ENCODE measurements at places on chromosomes 7 and 10.

DNA sequence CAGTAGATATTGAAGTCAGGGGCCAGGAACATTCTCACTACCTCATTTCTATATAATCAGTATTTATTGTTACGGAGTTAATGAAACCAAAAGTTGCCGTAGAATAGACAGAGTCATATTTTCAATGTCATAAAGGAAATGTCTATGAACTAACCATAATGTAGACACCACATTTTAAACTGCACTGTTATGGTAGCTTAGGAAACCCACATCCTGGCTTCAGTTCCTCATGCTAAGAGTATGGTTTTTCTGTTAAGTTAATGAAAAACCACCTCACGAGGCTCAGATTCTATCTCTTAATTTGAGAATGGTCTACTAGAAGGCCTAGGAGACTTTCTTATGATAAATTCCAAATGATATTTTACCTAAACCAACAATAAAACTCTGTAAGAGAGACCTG is 166.5 kb downstream of the TMEM26 start:
- DNase-seq = no peak

DNA sequence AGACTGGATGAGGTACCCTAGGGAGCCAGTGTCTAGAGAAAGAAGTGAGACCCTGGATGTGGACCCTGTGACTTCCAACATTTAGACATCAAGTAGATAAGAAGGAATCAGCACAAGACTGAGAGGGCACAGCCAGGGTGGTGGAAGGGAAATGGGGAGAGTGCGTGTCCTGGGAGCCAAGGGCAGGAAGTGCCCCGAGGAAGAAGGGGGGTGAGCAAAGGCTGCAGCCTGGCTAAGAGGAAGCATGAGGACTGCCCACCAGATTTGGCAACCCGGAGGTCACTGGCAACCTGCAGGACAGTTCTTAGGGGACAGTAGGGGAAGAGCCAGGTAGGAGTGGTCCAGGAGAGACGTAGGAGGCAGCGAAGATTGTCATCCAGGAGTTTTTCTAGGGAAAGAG is 14.8 kb downstream of the COL13A1 start:
- no peak for DNase-seq

DNA sequence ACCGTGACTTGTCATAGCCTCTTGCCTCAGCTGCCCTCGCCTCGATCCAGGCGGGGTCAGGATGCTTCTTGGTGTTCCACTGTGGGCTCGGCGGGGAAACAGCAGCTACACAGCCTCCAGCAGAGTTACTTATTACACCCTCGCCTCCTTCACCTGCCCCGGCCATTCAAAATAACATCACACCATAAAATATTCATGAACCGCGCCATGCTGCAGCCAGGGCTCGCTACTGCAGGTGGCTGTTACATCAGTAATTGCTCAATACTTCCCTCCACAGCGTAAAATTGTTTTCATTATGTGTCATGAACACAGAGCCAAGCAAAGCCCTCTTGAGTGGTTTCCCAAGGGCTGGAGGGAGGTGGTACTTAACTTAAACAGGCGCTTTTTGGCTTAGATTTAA is 241.5 kb upstream of the SP8 start:
- DNase-seq = no peak

DNA sequence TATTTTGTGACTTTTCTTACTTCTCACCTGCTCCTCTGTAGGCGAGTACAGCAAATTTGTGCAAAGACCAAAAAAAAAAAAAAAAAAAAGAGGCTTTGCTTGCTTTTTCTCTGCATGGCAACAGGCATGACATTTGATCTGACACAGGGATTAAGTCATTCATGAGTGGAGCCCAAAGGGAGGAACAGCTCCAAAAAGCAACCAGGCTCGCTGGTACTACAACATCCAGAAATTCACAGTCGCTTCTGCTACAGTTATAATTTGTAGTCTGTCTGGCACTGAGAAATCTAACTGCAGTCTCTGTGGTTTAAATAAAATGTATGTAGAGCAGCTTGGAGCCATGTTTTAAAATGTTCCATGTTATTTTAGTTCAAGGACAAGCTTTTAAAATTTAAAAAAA is 31.7 kb downstream of the MKX start:
- no peak for DNase-seq

- peak; percentile 33 for DNase-seq
Measured at GRCh38 chr10:5575482-5576153, 50.9 kb downstream of the CALML3 start.

DNA sequence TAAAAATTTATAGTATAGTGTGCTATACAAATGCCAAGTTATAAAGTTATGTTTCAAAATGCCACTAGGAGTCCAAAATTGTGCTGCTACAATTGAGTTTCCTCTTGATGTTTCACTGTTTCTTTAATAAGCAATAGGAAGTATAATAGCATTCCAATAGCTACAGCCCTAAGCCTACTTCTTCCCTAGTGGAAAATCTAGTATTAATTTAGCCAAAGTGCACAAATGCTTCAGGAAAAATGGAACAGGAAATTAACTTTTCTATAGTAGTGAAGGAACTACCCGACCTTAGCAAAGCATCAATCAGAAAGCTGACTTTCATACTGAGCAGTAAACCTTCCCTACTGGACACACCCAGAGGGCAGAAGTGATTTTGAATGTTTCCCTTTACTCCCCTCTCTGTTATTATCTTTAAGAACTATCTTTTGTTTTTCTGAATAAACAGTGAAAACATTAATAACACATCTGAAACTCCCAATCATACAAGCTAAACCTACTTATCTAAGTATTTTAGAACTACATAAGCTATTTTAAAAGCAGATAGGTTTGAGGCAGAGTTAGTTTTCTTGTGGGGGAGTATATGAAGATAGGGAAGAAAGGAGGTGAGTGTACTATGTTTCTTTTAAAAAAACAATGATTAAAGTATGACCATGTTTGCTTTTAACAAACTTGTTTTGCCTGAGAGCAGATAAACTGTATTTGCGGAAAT is 13.7 kb downstream of the CPED1 start:
- DNase-seq = no peak

GRCh38 chr10:7756360-7756992 is 31.3 kb downstream of the KIN start:
- DNase-seq = no peak

- DNase-seq = no peak
Measured at GRCh38 chr10:3783682-3784432, 1.2 kb downstream of the KLF6 start.

DNA sequence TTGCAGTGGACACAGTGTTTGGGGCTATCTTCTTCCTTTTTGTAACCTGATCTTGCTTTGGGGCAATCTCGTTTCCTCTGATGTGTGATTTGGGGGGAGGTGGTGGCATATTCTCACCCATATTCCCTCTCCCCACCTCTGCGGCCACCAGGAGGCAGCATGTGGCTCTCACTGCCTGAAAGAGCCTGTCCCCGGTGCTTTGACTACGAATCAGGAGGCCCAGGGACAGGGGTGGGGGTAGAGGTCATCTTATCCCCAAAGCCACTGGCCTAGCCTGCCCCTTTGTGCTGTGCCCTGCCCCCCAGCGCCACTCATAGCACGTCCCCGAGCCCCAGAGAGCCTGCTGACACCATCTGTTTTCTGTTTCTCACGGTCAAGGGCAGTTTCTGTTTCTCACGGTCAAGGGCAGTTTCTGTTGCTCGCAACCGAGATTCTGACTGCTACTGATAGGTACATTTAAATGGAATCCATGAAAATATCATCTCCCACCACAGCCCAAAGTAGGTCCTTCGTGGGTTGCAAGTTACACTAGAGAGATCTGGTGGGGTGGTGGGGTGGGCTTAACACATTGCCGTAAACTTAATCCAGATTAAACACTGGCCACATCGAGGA is 28.2 kb downstream of the PHYH start:
- DNase-seq = no peak

DNA sequence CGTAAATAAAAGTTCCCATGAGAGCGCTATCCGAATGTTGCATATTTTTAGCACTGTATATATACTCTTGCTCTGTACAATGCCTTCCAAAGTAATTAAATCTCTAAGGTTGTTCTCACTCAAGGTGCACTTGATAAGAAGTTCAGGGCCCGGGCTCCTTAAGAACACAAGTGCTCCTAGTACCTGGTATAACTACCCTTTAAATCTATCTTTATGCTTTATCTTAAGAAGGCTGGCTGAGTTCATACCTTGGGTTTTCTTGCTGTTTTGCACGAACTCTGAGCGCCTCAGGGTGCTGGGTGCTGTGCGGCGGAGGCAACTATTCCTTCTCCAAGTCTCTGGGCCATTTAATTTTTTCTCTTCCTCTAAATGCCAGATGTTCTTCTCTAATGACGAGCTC is 80.4 kb downstream of the DNMBP start:
- no peak for DNase-seq

- no peak for DNase-seq
Measured at GRCh38 chr10:97222326-97222961, 36.7 kb upstream of the SLIT1 start.

DNA sequence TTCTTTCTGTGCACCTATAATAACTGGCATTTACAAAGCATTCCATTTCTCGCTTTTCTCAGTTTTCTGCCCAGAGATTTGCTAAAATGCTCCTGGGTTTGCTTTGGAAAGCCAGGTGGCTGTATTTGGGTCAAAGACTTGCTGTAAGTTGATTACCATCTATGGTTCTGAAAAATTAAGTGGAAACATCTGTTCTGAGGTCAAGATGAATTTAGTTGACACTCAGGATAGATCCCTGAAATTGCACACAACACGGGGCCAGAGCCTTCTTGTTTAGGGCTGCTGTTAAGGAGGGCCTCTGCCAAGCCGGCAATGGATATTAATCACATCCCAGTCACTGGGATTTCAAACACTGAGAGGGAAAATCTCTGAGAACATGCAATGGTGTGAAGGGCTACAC is 111.6 kb upstream of the GLI3 start:
- DNase-seq = no peak

GRCh38 chr7:14487701-14488395 is 414.7 kb downstream of the DGKB start:
- DNase-seq = no peak

GRCh38 chr10:89258881-89259280 is 7.3 kb upstream of the LIPA start:
- no peak for DNase-seq

DNA sequence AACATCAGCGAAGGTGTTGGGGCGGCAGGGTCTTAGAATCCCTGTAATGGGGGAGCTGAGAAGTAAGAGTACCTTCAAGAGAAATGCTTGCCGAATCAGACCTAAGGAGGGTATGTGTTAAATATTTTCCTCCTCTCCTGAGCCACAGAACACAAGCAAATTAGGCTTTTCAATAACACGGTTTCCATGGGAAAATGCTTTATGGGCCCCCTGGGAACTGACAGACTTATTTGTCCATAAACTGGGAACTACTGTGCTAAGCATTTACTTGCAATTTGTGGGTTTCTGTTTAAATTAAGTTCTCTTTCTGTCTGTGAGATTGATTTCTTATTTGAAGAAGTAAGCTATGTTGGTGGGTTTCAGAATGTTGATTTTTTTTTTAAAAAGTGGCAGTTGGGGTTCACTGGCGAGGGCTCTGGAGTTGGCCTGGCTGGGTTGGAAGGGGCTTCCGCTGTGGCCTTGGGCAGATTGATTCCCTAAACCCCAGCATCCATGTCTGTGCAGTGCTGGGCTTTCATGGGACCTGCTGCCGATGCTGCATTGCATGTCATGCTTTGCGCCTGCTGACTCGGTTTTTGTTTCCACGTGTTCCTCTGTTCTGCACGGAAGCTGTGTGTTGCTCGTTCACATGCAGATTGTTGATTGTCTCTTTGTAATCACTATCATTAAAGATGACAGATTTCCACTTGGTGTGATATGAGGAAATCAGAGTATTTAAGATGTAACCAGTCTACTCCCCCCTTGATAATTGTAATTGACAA is 7.2 kb downstream of the RBM17 start:
- DNase-seq = no peak

GRCh38 chr7:4824120-4824775 is 37.6 kb downstream of the PAPOLB start:
- DNase-seq = no peak

DNA sequence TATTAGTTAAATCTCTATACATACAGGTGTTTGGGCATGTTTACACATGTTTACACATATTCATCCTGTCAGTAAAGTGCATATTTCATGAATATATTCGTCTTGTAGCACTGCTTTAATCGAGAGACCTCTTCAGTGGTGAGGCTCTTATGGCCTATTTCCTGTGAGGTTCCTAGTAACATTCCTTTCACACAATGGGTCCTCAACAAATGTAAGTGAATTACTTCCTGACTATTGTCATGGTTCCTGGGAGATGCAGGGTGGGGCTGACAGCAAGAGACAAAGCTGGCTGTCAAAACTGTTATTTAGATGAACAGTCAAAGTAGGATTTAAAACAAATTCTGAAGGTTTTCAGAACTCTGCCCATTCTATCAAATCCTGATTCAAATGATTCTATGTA is 12.4 kb upstream of the SEMA3A start:
- no peak for DNase-seq

DNA sequence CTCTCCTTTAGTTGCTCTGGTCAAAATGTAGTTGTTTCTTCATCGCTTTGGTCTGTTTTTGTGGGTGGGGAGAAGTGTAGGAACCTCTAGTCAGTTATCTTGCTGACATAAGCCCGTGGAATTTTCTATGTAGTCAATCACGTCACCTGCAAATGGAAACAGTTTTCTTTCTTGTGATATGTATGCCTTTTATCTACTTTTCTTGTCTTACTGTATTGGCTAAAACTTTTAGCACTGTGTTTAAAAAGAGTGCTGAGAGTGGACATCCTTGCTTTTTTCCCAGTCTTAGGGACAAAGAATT is 42.3 kb downstream of the AKR1E2 start:
- no peak for DNase-seq

- no peak for DNase-seq
Measured at GRCh38 chr10:62562795-62563194, 188.6 kb downstream of the ZNF365 start.

DNA sequence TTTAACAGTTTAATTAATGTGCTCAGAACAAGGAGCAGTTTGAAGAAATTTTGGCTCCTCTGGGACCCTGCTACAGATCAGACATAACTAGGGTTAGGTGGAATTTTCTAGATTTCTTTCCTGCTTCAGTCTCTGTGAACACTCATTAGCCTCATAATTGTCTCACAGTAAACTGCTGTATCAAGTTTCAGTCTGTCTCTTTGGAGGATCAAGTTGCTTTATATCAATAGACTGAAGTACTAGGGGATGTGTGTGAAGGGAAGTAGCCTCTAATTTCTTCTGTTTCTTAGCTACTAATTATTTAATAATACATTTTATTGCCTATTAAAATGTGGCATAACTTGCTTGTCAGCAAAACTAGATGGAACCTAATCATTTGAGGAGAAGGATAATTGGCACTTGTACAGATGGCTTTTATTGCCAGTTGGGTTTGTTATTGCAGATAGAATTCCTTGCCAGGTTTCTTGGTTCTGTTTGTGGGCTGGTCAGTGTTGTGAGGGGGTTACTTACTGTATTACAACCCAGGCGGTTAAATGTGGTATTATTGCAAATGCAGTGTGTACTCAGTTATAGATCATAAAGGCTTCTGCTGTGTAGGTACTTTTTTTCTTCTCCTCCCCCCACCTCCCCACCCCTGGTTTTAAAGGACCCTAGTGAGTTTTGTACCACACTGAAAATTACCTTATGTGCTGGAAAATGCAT is 758.0 kb downstream of the AUTS2 start:
- no peak for DNase-seq

GRCh38 chr10:15345450-15345849 is 25.6 kb downstream of the FAM171A1 start:
- no peak for DNase-seq

- peak; percentile 8 for DNase-seq
Measured at GRCh38 chr10:93916257-93917063, 22.7 kb downstream of the SLC35G1 start.

GRCh38 chr10:97434557-97434956 is 8.6 kb downstream of the PGAM1 start:
- no peak for DNase-seq

Measured in AG04450 (cell line).